ENCODE measurements at places on chromosomes 6 and 20. TPM values are rescaled to one million over a fixed set of nuclear protein-coding genes. Genes with fewer than 3 reads are reported as not detected.

EPPIN gene
- not detected for total RNA-seq

HACE1 gene
- total RNA-seq: 41.7 TPM

- no peaks in the 10 kb centered on the region for H3K27me3 ChIP-seq
- no peak overlapping the region for H3K4me3 ChIP-seq
- no peak for DNase-seq
- no peaks in the 10 kb centered on the region for H3K4me1 ChIP-seq
- no peak overlapping the region for H3K27ac ChIP-seq
Measured at GRCh38 chr20:4661191-4661590, 60.5 kb upstream of the PRND start.

GRCh38 chr6:34551720-34552119, 4.4 kb downstream of the SPDEF start:
- no peak overlapping the region for H3K27ac ChIP-seq
- H3K4me3 ChIP-seq: no peak overlapping the region
- no peaks in the 10 kb centered on the region for H3K36me3 ChIP-seq

- H3K4me3 ChIP-seq: no peak overlapping the region
- H3K36me3 ChIP-seq: no peaks in the 10 kb centered on the region
- H3K27me3 ChIP-seq: no peaks in the 10 kb centered on the region
- H3K27ac ChIP-seq: no peak overlapping the region
- H3K4me1 ChIP-seq: peaks cover 8% of the 10 kb centered on the region
Measured at GRCh38 chr6:139961190-139961589, 586.7 kb upstream of the CITED2 start.

- DNase-seq: peak; percentile 72
- H3K27ac ChIP-seq: peak overlapping the region; percentile 71
- H3K27me3 ChIP-seq: no peaks in the 10 kb centered on the region
- peak overlapping the region; percentile 37 for H3K4me3 ChIP-seq
- no peaks in the 10 kb centered on the region for H3K36me3 ChIP-seq
Measured at GRCh38 chr6:108543175-108543940, 17.4 kb upstream of the FOXO3 start.

DNA sequence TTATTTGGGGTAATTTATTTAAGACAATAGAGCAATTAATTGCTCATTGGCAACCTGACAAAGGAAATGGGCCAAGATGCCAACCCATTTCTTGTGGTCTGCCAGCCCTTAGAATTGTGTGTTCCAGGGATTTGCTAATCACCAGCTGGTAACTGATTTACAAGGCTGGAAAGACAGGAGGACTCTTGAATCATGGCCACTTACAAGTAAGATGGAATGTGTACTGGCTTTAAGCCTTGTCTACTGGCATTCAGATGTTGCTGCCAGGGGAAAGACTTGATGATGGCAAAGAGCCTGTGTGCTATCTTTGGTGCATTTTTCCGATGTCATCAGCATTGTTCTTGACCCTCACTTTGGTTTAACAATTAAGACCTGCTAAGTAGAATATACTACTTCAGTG, 91.0 kb downstream of the BCKDHB start:
- no peak overlapping the region for H3K4me3 ChIP-seq
- H3K36me3 ChIP-seq: no peaks in the 10 kb centered on the region
- H3K4me1 ChIP-seq: peaks cover 21% of the 10 kb centered on the region
- no peaks in the 10 kb centered on the region for H3K27me3 ChIP-seq
- H3K27ac ChIP-seq: no peak overlapping the region
- DNase-seq: no peak

- H3K4me1 ChIP-seq: no peaks in the 10 kb centered on the region
- no peaks in the 10 kb centered on the region for H3K27me3 ChIP-seq
- no peaks in the 10 kb centered on the region for H3K36me3 ChIP-seq
- no peak for DNase-seq
- no peak overlapping the region for H3K4me3 ChIP-seq
Measured at GRCh38 chr6:15839969-15840541, 177.2 kb upstream of the DTNBP1 start.

GRCh38 chr6:106975738-106976064, 1.2 kb upstream of the CD24 start:
- no peaks in the 10 kb centered on the region for H3K27me3 ChIP-seq
- peaks cover 53% of the 10 kb centered on the region for H3K4me1 ChIP-seq
- H3K4me3 ChIP-seq: peak overlapping the region; percentile 95
- H3K27ac ChIP-seq: peak overlapping the region; percentile 88

All from Karpas-422 (cell line).